Right hindlimb (tissue), 1 donor: ENCODE measurements at places on chromosomes 5 and 9.
A peak's percentile ranks its signal among the peaks of the same experiment; 100 is the strongest.

- DNase-seq, result no peak
These were observed 79.6 kb downstream of the SNCAIP start for GRCh38 chr5:122391621-122392020.

GRCh38 chr5:10243660-10244240, 5.9 kb downstream of the ATPSCKMT start:
- DNase-seq, result no peak

DNA sequence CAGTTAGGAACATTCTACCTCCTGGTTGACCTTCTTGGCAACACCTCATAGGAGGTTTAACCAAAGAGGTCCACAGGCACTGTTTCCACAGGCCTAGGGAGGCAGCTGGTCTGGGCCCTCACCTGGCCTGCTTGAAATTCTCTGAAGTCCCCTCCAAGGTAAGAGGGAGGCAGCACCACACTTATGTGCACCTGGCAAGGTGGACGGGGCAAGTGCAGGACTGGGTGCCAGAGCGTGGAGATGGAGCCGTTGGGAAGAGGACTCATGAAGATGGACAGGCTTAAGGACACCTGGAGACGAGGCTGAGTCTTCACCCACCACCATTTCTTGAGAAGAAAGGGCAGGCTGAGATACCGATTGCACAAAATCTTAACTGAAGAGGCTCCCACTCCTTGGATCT, 6.6 kb upstream of the BARHL1 start:
- DNase-seq, result no peak

DNA sequence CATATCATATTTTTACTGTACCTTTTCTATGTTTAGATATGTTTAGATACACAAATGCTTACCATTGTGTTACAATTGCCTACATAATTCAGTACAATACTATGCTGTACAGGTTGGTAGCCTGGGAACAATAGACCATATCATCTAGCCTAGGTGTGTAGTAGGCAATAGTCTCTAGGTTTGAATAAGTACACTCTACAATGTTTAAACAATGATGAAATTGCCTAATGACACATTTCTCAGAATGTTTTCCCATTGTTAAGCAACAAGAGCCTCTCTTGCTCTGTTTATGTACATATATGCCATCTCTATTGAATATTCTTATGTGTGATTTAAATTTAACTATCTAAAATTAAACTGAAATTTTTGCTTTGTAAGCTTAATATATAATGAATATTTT, 209.6 kb upstream of the ST8SIA4 start:
- no peak for DNase-seq

GRCh38 chr5:61416420-61416819, 84.4 kb downstream of the ZSWIM6 start:
- no peak for DNase-seq

DNA sequence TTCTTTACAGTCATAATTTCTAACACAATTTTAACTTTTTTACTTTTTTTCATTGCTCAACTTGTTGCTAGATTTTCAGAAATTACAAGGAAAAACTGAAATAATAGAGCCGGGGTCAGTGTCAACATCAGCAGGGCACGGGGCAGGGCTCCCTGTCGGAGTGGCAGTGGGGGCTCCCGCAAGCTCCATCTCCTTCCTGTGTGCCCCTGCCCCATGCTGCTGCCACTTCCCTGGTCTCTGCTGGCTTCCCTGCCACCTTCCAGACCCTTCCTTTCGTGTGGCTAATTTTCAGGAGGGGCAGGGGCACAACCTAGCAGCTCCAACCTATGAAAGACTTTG, 1.0 kb upstream of the EXOC3 start:
- no peak for DNase-seq

DNA sequence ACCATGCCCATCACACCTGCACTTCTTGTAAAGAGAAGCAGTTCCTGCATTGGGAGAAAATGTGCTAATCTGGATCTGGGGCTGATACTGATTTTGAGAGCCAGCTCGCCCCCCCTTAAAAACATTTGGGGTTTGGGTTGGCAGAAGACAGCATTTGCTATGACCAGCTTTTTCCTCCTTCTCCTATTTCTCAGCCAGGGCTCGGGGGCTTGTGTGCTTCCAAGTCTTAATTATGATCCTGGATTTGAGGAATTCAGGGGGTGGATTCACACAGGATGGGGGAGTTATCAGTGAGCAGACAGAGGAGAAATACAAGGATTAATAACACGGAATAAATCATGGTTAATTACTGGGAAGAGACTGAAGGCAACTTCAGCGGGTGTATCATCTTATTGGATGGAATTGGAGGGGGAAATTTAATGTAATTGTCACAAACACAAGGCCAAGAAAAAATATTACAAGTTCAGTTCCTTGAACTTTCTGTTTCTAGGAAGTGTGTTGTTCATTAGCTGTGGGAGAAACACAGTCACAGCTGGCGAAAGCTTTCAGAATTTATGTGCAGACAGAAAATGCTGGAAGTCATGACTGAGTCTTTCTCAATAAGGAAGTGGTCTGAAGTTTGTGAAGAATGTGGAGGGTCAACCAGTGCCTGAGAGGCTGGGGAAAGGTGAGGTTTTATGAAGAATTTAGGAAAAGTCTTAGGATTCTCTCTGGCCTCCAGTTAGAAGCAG, 15.3 kb downstream of the C9orf152 start:
- peak; percentile 80 for DNase-seq

DNA sequence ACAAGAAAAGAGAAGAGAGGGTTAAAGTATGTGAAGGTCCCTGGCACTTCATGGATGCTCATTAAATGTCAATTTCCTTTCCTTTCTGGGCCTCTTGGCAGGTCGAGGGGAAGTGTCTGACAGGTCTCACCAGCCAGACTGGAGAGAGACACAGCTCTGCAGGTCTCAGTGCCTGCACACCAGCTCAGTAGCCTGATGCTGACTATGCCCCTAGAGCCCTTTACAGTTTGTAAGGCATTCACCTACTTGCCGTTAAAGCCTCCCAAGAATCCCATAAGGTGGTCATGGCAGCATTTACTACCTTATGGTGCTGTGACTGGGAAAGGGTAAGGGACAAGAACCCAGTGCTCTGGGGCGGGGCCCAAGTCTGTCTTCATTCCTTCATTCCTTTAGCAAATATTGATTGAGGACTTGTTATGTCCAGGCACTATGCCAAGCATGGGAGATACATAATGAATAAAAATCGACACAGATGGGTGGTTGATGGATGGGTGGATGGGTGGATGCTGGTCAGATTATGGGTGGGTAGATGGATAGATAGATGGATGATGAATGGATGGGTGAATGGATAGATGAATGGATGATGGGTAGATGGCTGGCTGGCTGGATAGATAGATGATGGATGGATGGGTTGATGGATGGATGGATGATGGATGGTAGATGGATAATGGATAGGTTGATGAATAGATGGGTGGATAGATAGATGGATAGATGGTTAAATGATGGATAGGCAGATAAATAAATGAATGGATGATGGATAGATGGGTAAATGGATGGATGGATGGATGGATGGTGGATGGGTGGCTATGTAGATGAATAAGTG, 21.3 kb upstream of the KIF12 start:
- DNase-seq, result no peak

- DNase-seq, result no peak
These were observed 67.3 kb downstream of the PARP8 start for GRCh38 chr5:50733741-50734140.
